ENCODE measurements at places on chromosomes 2 and 18. TPM values are rescaled to one million over a fixed set of nuclear protein-coding genes. Genes with fewer than 3 reads are reported as not detected.

DNA sequence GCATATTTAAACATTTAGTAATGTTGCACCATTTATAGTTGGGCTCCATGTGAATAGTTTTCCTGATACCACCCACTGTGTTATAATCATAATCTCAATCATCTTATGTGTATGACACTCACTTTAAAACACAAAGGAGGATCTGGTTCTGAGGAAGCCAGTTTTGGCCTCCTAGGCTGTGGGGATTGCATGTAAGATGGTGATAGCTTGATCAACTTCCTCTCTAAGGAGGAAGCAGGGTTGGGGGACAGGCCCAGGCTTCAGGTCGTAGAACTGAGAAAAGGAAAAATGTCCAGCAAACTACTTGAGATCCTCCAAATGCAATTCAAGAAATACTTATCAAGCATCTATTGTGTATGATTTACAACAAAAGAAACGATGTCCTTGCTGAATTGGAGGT lies 4.9 kb upstream of the PPM1B start:
- no peak for DNase-seq

VIL1 gene
- not detected for polyA plus RNA-seq

ZNF2 gene
- 4.1 TPM for polyA plus RNA-seq

- no peak for DNase-seq
Observed at GRCh38 chr2:241254904-241255351, 60.5 kb downstream of the HDLBP start.

- no peak for DNase-seq
Observed at GRCh38 chr2:47798631-47799030, 15.7 kb downstream of the MSH6 start.

GRCh38 chr2:237025090-237025865 lies 60.4 kb upstream of the COPS8 start:
- peak; percentile 67 for DNase-seq
